ENCODE measurements at places on chromosomes 3 and 15.

DNA sequence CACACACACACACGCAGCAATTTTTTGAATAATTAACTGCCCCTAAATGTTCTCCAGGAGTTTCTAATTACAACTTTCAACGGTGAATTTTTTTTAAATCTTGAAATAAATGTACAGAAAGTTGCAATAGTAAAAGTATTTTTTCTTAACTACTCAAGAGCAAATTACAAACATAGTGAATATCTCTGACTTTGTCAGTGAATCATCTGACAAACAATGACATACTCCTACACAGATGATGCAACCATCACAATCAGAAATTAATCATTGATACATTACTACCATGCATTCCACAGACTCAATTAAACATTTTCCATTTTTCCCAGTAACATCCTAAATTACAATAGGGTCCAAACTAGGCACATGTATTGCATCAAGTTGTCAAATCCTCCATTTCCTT, 597.3 kb downstream of the NAALADL2 start:
- no peak for DNase-seq

DNA sequence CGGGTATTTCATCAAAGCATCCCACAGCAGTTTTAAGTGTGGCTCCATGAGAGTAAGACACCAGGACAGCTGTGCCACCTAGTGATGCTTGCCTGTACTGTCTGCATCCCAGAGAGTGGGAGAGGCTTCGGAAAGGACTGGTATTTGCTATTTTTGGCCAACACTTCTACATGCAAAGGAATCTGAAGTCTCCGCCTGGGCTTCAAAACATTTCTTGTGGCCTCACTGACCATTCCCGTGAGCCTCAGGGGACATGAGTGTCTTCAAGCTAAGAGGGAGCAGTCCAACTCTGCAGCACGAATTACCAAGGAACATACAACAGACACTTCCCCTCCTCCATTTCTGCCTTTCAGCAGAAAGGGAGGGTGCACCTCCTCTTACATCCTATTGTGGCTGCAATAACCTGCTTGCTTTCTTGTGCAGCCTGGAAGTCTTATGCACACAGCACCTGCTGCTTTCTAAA, 177.5 kb downstream of the RORA start:
- no peak for DNase-seq

- no peak for DNase-seq
These were observed 18.4 kb downstream of the ITGA11 start for GRCh38 chr15:68413363-68414205.

DNA sequence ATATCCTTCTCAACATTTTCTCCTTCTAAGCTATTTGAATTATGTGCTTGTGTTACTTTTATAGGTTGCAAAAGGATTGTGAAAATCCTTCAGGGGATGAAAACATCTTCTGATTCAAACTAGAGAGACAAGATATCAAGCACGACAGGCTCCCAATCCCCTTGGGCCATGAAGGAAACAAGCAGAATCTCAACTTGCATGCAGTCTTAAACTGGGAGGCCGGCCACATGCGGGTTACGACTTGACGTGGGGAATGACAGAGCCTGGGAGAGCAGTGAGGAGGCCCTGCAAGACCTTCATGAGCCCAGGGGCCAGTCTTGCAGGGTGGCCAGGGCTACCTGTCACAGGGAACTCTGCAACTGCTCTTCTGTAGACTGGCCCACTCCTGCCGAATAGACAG, 94.4 kb downstream of the SCN11A start:
- DNase-seq, result no peak

GRCh38 chr3:114380233-114380651, 86.4 kb downstream of the TIGIT start:
- no peak for DNase-seq

GRCh38 chr3:120460862-120461261, 10.1 kb upstream of the FSTL1 start:
- no peak for DNase-seq

GRCh38 chr3:39631136-39631535, 163.7 kb downstream of the MOBP start:
- DNase-seq, result no peak

- no peak for DNase-seq
These were observed 17.7 kb downstream of the SOX2 start for GRCh38 chr3:181729341-181729869.

- DNase-seq, result no peak
These were observed 105.4 kb upstream of the CTDSPL start for GRCh38 chr3:37756311-37756710.

- no peak for DNase-seq
These were observed 352.0 kb upstream of the COL8A1 start for GRCh38 chr3:99286266-99286845.

GRCh38 chr3:9669720-9670432, 20.6 kb downstream of the MTMR14 start:
- DNase-seq, result no peak

DNA sequence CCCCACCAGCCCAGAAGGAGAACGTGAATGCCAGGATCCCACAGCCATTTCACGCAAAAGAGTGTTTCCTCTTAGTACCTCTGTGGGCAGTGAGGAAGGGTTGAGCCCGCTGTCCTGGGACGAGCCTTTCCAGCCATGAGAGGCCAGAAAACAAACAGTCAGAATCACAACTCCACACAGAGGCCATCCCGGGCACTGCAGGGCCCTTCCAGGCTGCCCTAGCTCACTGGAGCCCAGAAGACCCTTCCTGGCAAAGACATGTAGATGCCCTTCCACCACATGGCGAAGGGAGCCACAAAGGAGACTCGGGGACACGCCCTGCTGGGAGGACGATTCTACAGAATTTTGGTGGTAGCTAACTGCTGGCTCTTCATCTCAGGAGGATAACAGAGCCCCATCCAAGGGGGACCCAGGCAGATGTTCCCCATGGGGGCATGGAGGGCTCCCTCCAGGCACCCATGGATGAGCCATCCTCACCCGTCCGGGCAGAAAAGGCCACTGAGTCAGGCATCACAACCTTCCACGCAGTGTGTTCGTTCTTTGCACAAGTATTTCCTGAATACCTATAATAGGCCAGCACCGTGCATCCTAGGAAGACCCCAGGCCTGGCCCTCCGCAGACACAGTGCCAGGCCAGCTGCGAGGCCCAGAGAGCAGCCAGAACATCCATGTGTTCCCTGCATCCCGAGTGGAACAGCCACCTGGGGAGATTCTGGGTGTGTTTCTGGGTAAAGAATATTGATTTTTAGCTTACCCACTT, 47.2 kb downstream of the SLC12A8 start:
- DNase-seq, result no peak

GRCh38 chr3:5195605-5196004, 8.1 kb downstream of the EDEM1 start:
- DNase-seq, result no peak

GRCh38 chr3:24650839-24651238, 156.2 kb upstream of the THRB start:
- no peak for DNase-seq

DNA sequence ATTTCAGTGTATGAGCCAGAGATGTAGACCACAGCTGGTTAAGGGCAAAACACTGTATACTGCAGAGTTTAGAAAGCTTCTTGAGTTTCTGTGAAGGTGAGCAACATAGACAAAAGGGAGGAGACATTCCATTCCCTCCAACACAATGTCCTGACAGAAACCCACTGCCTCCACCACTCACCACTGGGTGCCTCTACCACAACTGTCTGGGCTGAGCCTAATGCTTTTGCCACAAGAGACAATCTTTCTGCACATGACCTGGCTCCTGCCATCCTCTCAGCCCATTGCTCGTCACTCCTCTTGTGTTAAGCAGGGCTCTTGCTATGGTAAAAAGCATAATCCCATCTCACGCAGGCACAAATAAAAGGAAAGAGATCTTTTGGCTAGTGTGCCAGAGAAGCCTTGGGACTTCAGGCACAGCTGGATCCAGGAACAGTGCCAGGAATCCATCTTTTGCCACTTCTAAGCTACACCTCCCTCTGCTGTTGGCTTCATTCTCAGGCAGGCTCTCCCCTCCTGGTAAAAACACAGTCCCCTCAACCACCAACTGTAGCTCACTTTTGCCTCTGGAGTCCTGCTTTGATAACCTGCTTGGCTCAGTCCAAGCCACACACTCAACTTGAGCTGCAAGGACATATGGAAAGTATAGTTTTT, 140.6 kb upstream of the PRR20G start:
- DNase-seq, result no peak

GRCh38 chr3:32841341-32841740, 23.5 kb downstream of the TRIM71 start:
- DNase-seq, result no peak

- DNase-seq, result no peak
These were observed 103.1 kb downstream of the KLHL25 start for GRCh38 chr15:85691350-85692240.

DNA sequence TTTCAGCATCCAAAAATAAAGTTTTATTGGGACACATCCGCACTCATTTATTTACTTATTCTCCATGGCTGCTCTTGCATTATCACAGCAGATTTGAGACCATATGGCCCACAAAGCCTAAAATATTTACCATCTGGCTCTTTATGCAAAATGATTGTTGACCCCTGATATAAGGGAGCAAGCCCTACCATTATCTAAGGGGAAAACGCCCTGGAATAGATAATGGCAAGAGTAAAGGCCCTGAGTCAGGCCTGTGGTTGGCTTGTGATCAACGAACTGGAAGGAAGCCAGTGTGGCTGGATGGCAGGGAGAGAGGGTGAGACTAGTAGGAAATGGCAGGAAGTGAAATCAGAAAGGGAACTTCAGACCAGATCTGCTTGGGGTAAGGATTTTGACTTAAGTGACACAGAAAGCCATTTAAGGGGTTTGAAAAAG, 24.6 kb upstream of the DMXL2 start:
- DNase-seq, result no peak

DNA sequence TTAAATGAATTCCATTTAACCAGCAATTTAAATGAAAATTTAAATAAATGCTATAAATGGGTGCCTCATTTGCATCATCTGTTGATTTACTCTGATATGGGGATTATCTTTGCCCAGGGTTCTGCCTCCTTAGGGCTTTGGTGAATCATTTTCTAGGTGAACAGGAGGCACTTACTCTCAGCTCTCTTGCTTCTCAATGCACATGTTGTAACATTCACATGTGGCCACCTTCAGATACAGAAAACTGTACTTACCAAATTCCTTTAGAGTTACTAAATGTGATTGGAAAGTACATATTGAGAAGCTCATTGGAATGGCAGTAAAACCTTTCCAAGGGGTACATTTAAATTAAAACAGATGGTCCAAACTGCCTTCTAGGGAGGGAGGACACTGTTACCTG, 20.8 kb downstream of the GADL1 start:
- no peak for DNase-seq

GRCh38 chr3:133676336-133677118, 14.8 kb upstream of the TOPBP1 start:
- no peak for DNase-seq

DNA sequence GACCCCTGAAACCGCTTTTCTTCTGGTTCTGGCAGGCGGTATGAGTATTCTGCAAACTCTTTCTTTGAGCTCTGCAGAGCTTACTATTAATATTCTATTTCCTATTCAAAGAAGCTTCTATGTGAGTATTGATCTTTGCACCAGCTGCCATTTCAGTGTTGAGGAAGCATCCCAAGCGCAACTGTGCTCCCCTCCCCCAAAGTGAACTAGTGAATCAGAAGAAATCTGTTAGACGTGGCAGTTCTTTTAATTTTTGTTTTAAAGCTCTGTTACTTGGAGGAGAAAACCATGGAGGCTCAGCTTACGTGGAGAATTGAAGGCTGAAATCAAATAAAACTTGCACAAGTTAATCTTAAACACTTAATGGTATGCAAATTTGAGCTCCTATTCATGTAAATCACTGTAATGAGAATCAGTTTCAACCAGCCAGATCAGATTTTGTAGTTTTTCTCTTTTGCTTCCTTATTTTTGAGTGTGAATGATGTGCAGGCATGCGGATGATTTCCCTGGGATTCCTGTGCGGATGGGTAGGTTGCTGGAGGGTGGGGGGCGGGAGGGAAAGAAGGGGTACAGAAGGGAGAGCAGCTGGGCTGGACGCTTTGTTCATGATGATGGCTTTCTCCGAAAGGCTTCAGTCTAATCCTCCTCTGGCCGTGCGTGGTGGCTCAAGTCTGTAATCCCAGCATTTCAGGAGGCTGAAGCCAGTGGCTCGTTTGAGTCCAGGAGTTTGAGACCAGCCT, 16.1 kb upstream of the AGBL1 start:
- no peak for DNase-seq

GRCh38 chr3:62653796-62654195, 221.4 kb downstream of the CADPS start:
- no peak for DNase-seq

- no peak for DNase-seq
These were observed 12.3 kb downstream of the THBS1 start for GRCh38 chr15:39593071-39593655.

DNA sequence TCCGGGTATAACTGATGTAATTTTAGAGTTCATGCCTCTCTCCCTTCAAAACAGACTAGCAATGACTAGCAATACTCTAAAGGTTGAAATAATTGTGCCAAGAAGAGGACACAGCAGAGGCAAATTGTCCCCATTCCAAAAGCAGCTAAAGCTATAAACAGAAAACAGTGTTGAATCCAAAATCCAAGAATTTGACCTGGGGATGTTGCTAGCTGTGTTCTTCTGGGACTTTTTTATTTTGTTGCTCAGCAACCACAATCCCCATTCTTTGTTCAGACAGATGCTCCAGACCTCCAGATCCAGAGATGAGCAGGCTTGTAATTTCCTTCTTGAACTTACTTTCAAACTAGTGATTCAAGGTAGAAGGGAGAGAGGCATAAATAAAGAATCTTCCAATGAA, 191.5 kb downstream of the FOXB1 start:
- no peak for DNase-seq

- no peak for DNase-seq
These were observed 92.3 kb downstream of the FRMD5 start for GRCh38 chr15:44102675-44103254.

- no peak for DNase-seq
These were observed 29.1 kb upstream of the GNB5 start for GRCh38 chr15:52220251-52220650.

- DNase-seq, result no peak
These were observed 4.4 kb upstream of the CD200R1 start for GRCh38 chr3:112979244-112979832.

GRCh38 chr3:183513046-183513706, 42.3 kb downstream of the KLHL6 start:
- no peak for DNase-seq

GRCh38 chr3:107285197-107285596, 92.0 kb upstream of the CCDC54 start:
- DNase-seq, result no peak

GRCh38 chr3:182784542-182784941, 8.8 kb upstream of the ATP11B start:
- no peak for DNase-seq

DNA sequence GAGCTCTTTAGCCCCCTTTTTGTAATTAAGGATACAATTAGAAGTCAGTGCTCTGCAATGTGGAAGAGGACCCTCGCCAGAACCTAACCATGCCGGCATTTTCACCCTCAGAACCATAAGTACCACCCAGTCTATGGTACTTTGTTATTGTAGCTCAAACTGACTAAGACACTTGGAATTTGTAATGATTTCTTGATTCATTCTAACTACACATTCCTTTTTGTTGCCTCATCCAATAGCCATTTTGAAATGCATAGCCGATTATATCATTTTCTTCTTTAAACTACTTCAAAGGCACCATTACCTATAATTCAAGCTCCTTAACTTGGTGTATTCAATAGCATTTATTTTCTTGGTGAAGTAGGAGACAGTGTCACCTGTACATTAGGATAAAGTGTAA, 61.4 kb downstream of the GLB1 start:
- DNase-seq, result no peak

Data from GM19239 (cell line).